ENCODE measurements at places on chromosomes 12 and 14. TPM values are rescaled to one million over a fixed set of nuclear protein-coding genes. Genes with fewer than 3 reads are reported as not detected.
A peak's percentile ranks its signal among the peaks of the same experiment; 100 is the strongest.

- no peak for DNase-seq
Measured at GRCh38 chr12:32457251-32458025, 58.1 kb downstream of the FGD4 start.

Gene EXOC3L4
- not detected for polyA plus RNA-seq

DNA sequence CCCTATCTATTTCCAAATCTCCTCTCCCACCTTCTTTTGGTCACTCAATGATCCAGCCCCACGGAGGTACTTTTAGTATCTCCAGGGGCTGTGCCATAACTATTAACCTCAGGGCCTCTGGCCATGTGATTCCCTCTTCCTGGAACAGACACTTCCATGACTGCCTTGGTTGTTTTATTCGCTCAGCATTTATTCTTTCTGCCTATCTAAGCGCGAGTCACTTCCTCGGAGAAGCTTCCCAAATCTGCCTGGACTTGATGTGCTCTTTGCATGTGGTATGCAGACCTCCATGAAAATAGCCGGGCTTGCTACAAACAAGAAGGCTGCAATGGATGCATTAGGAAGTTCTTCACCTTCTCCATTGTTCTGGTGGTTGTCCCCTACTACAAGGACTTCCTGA is 939.0 kb upstream of the TMEM132C start:
- DNase-seq: no peak

DNA sequence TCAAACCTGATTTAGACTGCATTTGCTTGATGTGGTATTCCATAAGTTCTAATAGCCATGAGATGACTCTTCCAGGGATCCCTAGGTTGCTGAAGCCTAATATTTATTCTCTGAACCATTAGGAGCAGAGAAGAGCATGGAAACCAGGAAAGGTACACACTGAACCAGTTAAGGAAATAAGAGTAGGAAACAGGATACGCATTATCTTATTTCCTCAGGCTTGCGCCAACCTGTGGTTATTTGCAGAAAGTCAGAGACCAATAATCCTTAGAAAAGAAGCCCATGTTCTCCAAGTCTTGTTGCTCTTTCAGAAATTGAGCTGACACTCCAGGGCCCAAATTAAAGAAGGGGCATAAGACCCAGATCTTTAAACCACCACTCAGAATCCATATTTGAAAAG is 41.8 kb upstream of the SMUG1 start:
- no peak for DNase-seq

GRCh38 chr14:95437715-95438114 is 78.7 kb downstream of the SYNE3 start:
- no peak for DNase-seq

DNA sequence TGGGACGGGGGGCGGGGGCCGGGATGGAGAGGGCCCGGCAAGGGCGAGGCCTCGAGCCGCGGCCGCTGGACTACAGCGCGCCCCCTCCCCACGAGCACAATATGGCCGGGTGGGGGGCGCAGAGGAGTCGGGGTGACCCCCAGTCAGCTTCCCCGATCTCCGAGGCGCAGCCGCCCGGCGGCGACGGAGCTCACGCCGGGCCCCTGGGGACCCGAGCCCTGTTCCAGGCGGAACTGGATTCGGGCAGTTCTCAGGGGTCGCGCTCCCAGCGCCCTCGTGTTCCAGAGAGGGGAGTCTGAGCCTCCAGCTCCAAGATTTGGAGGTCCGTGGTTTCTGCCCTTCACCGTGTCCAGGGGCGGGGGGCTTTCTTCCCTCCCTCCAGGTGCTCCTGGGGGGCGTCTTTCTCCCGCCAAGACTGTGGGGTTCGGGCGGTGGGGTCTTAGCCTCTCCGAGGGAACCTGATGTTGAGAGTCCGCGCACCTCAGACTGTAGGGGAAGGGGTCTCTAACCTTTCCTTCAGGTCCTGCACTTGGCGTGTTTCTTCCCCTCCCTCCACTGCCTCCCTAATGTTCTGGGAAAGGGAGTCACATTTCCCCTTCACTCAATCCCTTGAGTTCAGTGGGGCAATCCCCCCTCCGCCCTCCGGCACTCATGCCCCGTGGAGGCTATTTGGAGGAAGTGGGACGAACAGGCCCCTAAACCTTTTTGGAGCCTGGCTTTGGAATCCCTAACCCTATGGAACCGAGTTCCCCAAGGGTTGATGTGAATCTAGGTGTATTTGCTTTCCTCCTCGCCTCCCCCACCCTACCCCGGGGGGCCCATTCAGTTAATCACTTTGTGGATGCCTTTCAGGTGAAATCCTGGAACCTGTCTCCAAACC is 584 bp downstream of the ACVR1B start:
- DNase-seq: no peak

- DNase-seq: peak; percentile 67
Measured at GRCh38 chr12:57754411-57755193, at the start of gene MARCHF9. MARCHF9 (plus strand) TSS chr12:57755103; CDS start chr12:57755529, 426 bp downstream.

Gene NCOR2
- 18.7 TPM for polyA plus RNA-seq

DNA sequence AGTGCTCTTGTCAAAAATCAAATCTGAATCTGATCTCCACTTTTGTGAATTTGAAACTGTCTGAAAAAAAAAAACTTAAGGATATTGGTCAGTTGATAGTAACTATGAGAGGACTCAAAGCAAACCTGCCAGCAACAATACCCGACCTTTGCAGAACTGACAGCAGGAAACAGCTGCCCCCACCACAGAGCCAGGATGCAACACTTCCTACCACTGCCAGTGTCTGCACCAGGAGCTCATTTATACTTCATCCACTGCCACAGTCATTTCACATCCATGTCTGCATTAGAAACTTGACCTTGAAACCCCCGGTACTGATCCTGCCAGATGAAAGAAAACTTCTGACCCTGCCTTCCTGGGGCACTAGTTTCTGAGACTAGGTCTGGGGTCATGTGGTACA is 27.4 kb upstream of the RXYLT1 start:
- no peak for DNase-seq

DNA sequence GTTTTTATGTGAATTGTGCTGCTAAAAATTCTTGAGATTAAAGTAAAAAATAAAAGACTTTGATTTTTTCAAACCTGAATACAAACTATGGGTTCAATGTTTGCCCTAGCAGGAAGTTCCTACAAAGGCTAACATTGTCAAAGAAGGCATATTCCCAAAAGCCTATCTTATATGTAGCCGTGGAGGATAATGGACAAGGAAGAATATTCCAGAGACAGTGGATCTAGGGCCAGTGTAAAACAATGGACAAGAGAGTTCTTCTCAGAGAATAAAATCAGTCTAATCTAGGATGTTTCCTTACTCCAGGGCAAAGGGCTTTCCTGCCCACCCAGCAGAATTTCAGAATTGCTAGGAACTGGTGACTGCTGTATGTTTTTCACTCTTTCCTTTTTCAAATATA is 359.2 kb upstream of the ATP2B1 start:
- DNase-seq: no peak

DNA sequence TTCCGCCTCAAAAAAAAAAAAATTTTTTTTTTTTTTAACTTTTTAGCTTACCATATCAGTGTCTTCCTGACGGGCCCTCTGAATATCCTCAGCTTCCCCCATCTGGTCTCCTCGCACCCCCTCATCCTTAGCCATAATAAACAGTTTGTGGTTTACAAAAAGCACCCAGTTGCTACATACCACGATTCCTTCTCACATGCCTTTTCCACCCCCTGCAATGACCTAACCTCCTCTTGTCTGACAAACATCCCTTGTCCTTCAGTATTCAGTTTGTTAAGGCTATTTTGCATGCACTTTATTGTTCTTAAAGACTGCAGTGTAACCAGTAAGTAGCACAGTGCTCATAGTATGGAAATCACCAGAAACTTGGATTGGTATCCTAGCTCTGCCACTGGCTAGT is 88.5 kb downstream of the PPM1H start:
- no peak for DNase-seq

DNA sequence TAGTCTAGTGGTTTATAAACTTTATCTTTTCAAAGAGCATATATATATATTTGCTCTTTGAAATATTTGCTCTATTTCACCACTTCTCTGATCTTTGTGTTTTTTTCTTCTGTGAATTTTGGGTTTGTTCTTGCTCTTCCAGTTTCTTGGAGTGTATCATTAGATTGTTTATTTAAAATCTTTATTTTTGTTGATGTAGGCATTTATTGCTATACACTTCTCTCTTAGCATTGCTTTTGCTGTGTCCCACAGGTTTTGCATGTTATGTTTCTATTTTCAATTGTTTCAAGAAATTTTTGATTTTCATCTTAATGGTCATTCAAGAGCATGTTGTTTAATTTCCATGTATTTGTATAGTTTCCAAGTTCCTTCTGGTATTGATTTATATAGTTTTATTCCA is 69.1 kb downstream of the BRMS1L start:
- no peak for DNase-seq

Gene MAP1LC3B2
- polyA plus RNA-seq: 5.4 TPM

DNA sequence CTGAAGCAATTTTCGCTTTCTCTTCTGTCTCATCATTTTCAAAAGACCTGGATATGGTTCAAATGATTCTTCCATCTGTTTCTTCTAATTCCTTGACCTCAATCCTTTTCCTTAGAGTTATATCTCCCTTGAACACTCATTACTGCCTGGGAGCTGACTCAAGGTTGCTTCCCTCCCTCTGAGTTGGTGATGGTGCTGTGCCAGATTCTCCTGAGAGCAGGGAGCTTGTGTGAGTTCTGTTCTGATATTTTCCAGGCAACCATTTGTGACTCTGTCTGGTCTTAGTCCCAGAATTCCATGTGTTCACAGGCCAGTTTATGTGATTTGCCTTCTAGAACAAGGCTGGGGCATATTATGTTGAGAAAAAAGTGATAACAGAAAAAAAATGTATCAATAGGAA is 505.1 kb upstream of the SYT1 start:
- no peak for DNase-seq

DNA sequence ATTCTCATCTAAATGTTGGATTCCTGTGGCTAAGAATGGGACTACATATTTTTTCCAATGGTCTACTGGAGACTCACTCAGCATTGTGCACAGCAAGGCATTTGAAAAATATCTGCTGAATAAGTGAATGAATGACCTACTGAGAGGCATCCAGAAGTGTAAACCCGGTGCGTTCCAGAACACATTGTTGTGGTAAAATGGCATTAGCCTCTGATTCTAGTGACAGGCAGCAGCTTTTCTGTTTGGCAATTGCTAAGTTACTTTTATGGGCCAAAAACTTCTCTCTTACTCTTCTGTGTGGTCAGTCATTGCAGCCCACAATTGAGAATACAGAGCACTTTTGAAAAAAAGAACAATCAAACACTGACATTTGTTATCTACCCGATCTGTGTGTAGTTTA is 36.5 kb downstream of the WIF1 start:
- DNase-seq: no peak

Gene SALL2
- 2.5 TPM for polyA plus RNA-seq

Gene HOXC5
- not detected for polyA plus RNA-seq

Gene KCNK13
- polyA plus RNA-seq: not detected

Gene SOAT2
- 0.71 TPM for polyA plus RNA-seq

GRCh38 chr12:124035163-124035562 is 62.1 kb downstream of the ZNF664 start:
- DNase-seq: no peak

GRCh38 chr12:30155001-30155730 is 371.4 kb upstream of the TMTC1 start:
- no peak for DNase-seq

GRCh38 chr14:61559641-61560201 is 135.6 kb upstream of the HIF1A start:
- no peak for DNase-seq

Gene GLI1
- not detected for polyA plus RNA-seq

GRCh38 chr12:12357719-12358461 is 1.0 kb downstream of the BORCS5 start:
- no peak for DNase-seq

DNA sequence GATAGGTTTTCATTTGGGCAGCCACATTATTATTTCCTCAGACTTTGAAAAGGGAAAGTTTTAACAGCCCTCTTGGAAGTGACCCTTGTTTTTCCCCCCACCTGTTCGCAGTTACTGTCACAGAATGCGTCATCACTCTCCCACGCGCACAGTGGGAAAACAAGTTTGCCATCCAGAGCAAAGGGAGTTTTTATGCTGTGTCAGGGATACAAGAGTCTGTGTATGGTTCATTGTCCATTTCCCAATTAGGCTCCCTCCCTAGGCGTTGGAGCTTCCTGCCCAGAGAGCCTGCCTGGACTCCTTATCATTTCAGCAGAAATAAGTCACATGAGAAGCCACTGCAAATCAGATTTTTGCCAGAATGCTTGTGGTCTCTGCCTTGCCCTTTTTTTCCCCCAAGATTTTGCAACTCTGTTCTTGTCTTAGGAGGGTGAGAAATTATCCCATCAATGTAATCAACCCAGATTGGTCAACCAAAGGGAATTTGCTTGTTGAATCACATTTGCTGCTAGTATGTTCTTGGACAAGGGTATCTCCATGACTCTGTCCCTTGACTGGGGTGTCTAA is 104.1 kb downstream of the IGF1 start:
- DNase-seq: no peak

Gene CLEC4D
- not detected for polyA plus RNA-seq

DNA sequence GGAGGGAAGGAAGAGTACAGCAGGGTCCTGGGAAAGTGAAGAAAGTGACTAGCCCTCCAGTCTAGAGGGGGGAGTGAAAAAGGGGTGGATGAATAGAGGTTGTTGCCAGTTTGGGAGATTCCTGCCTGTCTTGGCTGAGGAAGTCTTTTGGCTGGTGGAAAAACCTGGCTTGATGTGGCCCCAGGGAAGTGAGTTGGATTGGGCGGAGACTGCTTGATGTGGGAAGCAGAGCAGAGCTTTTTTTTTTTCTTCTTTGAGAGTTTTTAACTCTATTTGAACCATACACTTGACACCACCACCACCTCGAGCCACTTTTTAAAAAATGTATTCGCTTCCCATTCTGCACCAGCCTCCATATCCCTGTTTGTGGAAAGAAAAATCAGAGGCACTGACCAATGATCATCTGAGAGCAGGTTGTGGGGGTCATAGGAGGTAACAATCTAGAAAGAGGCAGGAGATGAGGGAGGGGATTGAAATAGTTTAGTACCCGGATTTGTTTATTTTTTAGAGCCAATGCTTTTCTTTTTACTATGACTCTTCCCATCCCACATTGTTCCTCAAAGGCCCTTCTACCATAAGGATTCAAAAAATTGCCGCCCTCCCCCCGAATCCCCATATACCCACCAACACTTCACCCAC is 690 bp upstream of the DTX3 start:
- DNase-seq: no peak

Gene NGB
- not detected for polyA plus RNA-seq

Measured in naive thymus-derived CD8-positive, alpha-beta T cell (primary cell).